Activated T-cell treated with anti-CD3 and anti-CD28 coated beads, Interleukin-2, amount 50 U/mL, for 24 hours (primary cell): ENCODE measurements at places on chromosomes 1 and 21.

DNA sequence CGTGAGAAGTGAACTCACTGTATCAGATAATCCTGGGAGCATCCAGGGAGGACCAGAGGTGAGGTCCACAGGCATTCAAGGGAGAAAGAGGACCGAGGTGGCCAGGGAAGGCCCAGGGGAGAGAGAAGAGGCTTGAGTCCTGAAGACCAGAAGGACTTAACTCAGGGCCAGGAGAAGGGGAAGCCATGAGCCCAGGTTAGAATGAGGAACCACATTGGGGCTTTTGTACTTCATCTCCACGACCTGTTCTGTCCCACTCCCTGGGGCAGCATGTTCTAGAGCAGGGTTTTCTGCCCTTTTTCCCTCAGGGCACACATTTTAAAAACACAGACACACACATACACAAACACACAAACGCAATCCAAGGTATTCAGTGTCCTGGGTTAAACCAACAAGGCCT is 8.4 kb downstream of the LGR6 start:
- DNase-seq = no peak

- no peak for DNase-seq
These were observed 158.9 kb downstream of the KCNK2 start for GRCh38 chr1:215241451-215241850.

DNA sequence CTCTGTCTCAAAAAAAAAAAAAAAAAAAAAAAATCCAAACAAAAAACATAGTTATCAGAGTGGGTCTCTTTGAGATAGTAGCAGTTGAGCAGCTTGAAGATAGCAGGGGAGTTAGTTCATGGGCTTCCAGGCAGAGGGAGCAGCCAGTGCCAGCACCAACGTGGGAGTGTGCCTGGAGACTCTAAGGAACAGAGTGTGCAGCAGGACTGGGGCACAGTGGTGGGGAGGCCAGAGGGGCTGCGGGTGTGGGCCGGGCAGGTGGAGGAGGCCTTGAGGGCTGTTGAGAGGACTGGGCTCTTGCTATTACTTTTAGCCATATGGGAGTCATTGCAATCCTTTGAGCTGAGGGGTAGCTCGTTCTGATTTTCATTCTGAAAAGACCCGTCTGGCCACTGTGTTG is 63.8 kb downstream of the RYR2 start:
- DNase-seq = no peak

DNA sequence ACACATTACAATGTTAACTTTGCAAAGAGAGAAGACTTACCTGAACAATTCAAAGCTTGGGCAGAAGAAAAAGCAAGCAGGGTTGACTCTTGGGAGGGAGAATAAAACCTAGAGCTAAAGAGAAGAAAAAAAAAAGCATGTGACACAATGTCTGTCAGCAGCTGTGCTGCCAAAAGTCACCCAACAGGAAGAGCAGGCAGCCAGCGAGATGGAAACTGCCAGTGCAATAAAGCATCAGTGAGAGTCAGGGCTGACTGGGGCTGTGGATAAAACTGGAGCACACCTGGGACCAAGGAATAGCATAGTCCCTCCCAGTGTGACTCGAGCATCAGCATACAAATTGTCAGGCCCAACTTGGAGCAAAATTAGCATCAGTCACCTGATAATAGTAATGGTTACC is 65.0 kb upstream of the SLC22A15 start:
- DNase-seq = no peak

DNA sequence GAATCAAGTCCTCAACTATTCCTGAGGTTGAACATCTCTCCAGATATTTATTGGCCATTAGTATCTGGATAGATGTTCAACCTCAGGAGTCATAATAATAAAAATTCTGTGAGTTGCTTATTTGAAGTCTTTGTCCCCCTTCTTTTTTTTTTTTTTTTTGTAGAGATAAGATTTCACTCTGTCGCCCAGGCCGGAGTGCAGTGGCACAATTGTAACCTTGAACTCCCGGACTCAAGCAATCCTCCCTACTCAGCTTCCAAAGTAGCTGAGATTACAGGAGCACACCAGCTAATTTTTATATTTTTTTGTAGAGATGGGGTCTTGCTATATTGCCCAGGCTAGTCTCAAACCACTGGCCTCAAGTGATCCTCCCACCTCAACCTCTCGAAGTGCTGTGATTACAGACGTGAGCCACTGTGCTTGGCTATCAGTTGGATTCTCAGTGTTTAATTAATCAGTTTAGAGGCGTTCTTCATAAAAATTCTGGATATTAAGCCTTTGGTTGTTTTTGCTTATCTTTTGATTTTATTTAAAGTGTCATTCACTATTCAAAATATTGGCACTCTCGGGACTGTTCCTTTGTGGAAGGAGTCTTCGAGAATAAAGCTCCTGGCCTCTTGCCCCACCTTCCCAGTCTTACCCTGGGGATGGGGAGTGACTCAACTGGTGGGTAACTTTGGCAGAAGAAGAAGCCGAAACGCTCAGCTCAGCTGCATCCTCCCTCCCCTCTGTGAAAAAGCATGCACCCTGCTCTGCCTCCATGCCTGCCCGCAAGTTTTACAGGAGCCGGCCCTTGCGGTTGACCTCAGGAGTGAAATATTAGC is 11.2 kb upstream of the HYI start:
- DNase-seq = no peak

GRCh38 chr1:55707196-55707595 is 492.0 kb upstream of the USP24 start:
- no peak for DNase-seq

- no peak for DNase-seq
These were observed 25.8 kb downstream of the CCN1 start for GRCh38 chr1:85606414-85606800.

DNA sequence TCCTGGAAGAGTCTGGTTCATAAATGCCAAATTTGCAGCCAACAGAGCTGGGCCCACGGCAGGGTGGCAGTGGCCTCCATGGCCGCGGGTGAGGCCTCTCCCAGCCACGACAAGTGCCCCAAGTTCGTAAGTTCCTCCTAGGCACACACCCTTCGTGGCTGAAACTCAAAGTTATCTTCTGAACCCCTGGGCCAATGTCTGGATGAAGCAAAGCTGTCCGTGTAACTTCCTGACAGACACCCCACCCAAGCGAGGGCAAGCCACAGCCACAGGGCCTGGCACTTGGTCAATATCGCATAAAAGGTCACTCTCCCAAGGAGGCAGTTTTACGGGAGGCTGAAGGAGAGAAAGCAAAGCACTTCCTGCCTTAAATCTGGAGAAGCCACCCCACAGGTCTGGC is 27.8 kb upstream of the GPR153 start:
- DNase-seq = no peak

DNA sequence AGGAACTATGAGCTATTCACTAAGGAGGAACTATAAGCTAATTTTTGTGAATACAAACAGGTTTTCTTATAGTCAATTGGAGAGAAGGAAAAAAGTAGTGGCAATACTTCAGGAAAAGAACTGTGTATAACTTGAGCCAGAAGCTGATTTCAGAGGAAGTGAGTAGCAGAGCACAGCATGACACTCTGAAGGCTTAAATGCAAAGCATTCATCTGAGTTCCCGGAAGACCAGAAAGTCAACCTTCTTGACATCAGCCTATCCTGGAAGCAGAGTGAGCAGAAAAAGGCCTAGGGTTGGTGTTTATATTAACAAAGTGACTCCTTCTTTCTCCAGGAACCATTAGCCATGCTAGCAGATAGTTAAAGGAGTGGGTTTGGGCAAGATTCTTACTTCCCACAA is 545.2 kb downstream of the MRPL39 start:
- no peak for DNase-seq

DNA sequence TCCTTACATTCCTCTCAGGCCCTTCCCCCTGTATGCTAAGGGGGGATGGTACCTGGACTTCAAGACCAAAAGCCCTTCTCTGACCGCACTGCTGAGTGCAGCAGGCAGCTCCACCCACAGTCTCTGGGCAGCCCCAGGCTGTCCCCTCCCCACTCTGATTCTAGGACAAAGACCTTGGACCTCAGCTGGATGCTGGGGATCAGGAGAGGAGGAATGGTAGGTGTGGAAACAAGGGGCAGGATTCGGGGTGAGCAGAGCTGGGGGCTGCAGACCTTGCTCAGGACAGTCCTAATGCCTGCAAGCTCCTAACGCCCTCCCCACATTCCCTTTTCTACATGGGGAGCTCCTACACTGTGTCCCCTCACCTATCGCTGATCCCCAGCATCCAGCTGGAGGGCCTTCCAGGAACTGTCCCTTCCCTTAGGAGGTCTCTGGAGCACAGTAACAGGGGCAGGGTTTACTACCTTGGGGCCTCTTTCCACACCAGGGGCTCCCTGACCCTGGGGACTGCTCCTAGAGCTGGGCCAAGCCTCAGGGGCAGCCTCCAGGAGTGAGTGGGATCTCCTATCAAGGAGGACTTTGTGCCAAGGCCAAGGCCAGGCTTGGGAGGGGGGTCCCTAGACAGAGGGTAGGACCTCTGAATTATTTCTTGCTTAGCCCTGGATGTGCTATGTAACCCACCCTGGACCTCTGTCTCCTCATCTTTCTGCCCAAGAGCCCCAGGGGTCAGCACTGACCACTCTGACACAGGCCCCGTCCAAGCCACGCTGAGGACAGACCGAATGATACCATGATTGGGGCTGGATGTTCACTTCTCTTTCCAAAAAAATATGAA is 5.6 kb downstream of the CLDN19 start:
- DNase-seq = no peak

DNA sequence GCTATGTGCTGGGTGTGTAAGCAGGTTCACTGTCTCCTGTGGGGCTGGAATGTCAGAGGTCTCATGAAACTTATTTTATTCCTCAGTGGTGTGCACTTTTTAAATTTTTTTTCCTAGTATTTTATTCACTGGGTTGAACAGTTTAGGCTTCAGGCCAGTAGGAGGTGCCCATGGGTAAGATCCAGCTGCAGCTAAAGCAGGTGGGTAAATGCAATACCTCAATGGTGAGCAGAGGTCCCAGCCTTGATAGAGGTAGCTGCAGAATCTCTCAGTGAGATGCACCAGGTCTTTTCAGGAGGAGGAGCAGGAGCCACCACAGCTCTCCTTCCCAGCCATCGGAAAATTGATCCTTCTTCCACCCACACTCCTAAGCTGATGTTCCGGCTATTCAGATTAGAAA is 12.6 kb upstream of the OR6N2 start:
- DNase-seq = peak; percentile 41

GRCh38 chr1:156461109-156461508 is 39.5 kb downstream of the MEF2D start:
- no peak for DNase-seq
